Stimulated activated CD8-positive, alpha-beta memory T cell treated with anti-CD3 and anti-CD28 coated beads, Interleukin-7, amount 100 ng/mL, for 1 hour (primary cell): ENCODE measurements at places on chromosomes 5 and 9.

DNA sequence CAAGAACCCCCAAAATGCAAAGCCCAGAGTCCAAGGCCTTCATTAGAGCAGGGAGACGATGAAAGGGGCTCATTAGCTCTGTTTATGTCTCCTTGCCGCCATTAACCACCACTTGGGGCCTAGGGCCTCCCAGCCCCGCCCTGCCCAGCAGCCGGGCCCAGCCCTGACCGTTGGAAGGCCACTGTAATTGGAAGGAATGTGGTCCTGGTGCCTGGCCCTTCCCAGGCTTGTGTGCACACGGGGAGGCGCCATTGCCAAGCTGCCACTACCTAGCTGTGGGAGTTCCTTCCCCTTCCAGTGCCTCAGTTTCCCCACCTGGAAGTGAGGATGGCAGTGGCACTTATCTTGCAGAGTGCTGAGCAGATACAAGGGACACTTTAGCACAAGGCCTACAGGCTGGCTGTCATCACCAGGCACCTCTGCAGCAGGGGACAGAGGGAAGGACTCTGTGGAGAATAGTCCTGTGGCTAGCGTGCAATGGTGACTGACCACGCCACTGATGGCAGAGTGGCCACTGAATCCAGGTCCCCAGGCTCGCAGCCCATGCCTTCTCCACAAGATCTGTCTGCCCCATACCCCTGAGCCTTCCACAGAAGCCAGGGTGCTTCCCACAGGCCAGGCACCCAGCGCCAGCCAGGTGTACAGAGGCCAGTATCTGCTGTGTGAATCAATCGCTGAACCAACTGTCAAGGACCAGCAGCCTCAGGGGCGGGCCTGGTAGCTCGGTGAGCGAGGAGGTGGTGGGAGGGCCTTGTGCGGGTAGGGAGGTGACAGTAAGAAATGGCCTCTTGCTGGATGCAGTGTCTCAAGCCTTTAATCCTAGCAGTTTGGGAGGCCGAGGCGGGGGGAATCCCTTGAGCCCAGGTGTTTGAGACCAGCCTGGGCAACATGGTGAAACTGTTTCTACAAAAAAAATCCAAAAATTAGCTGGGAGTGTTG lies 20.8 kb downstream of the GBGT1 start:
- DNase-seq, result no peak

GRCh38 chr5:58912116-58912515 lies 329.2 kb downstream of the RAB3C start:
- no peak for DNase-seq

DNA sequence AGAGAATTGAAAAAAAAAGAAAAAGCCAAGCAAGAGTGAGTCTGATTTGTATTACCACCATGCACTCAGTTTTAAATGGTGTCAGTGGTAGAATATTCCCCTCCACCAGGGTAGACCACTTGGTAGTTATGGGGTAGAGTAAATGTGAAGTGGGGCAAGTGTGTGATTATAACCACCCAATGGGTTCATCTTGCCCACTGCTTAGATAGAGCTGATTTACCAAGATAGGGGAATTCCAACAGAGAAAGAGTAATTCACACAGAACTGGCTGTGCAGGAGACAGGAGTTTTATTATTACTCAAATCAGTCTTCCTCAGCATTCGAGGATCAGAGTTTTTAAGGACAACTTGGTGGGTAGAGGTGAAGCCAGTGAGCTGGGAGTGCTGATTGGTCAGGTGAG lies 113.3 kb upstream of the RAI14 start:
- DNase-seq, result no peak

- DNase-seq, result no peak
Observed at GRCh38 chr5:146880966-146881365, 2.4 kb upstream of the PPP2R2B start.

- no peak for DNase-seq
Observed at GRCh38 chr5:176474476-176474875, 26.3 kb downstream of the FAF2 start.

- no peak for DNase-seq
Observed at GRCh38 chr5:176485176-176485575, 37.0 kb downstream of the FAF2 start.
